ENCODE measurements at places on chromosomes 11 and 22.

- no peak for DNase-seq
Observed at GRCh38 chr11:73748300-73748699, 12.6 kb downstream of the RAB6A start.

DNA sequence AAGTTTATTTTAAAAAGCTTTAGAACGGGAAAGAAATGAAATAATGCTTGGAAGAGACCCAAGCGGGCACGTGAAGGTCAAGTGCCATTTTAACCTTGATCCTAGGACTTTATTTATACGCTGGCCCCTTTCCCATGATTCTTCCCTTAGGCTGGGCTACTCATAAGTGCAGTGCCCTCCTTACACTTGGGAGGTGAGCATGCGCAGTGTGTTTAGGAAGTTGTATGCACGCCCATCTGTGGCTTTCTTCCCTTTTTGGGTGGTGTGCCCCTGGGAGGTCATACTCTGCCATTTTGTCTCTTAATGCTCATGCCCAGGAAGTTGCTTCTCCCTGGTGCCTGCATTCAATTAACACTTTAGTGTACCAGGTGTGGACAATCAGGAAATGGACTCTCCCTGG is 239.7 kb downstream of the SWAP70 start:
- no peak for DNase-seq

- no peak for DNase-seq
Observed at GRCh38 chr22:35070451-35071093, 4.6 kb downstream of the ISX start.

DNA sequence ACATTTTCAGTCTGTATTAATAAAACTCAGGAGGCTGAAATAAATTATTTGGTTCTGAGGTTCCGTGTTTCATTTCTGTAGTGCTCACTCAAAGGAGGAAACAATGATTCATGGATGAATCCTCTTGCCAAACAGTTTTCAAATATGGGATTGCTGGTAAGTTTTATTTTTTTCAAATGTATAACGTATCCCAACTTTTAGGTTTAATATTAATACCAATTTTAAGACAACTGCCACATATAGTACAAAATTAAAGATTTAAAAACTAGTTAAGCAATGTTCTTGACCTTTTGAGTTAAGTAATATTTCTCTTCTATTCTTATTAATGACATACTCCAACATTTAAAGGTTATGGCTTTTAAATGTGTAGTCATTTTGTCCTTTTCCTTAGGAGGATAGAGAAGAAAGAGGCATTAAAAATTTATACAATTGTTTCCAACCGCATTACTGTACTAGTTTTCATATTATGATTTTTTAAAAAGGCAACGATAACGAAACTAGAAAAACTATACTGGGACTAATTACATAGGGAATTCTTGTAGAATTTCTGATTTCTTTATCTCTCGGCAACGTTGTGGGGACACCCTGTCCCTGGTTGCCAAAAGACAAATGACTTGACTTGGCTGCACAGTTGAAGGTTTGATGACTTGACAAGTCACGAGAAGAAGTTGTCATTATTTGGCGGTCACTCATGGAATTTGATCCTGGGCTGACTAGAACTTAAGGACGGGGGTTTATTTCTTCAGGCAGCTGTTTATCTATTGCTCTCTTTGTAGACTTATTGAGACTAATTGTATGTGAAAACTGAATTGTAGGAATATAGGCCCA is 69.1 kb upstream of the ADSL start:
- no peak for DNase-seq

- DNase-seq: no peak
Observed at GRCh38 chr11:34165786-34166555, 60.5 kb downstream of the NAT10 start.

GRCh38 chr11:11909727-11910126 is 68.0 kb downstream of the USP47 start:
- no peak for DNase-seq

- no peak for DNase-seq
Observed at GRCh38 chr11:128709402-128709801, 15.5 kb downstream of the FLI1 start.

DNA sequence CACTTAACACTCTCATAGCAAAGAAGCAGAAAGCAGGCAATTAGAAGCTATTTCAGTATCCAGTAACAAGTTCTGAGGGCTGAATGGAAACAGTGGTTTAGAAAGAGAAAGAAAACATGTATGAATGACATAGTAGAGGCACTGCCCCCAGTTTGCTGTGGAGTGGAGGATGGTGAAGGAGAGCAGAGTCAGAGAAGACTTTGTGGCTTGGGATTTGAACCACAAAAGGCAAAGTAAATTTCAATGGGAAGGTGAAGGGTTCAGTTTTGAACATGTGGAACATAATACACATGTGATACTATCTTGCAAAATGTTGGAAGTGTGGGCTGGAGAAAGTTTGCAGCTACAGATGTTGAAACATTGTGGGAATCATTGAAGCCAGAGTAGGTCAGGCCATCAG is 81.4 kb downstream of the SNX19 start:
- DNase-seq: no peak

GRCh38 chr22:24591286-24591830 is 1.5 kb downstream of the LRRC75B start:
- DNase-seq: no peak

DNA sequence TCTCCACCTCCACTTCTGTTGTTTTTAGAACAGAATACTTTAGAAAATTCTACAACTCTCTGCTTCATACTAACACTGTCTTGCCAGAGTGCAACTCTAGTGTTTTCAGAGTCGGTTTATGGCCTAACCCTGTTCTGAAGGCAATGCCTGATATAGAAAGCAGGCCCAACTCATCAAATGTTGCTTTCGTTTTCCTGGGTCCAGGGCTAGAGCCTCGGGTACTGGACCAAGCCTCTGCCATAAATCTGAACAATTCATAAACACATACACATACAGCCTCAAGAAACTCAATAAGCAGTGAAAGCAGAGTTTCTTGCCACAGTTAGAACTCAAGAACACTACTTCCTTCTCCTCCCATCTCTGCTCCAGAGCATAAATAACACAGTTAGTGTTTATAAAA is 9.8 kb downstream of the TMEM218 start:
- no peak for DNase-seq

- no peak for DNase-seq
Observed at GRCh38 chr11:83241291-83241946, 44.7 kb downstream of the CCDC90B start.

DNA sequence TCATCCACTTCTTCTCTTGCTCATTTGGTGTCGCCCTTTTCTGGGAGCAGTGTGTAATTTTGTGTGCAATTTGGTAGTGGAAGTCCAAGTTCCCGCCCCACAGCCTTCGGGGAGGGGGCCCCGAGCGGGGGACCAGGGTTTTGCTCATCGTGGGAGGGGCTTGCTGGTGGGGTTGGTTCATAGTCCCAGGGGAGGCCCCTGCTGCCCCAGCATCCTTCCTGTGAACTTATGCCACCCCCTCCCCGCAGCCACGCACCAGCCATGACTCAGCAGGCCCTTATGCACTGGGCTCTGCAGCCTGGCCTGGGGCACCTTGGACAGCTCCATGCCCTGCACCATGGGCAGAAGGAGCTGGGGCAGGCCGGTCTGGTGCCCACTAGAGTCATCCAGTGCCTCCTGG is 1183.6 kb downstream of the BRD1 start:
- DNase-seq: no peak

GRCh38 chr11:123166071-123166559 is 28.9 kb downstream of the CLMP start:
- no peak for DNase-seq

GRCh38 chr11:85086504-85087284 is 540.5 kb downstream of the DLG2 start:
- no peak for DNase-seq

GRCh38 chr11:35798983-35799382 is 136.4 kb downstream of the TRIM44 start:
- no peak for DNase-seq

DNA sequence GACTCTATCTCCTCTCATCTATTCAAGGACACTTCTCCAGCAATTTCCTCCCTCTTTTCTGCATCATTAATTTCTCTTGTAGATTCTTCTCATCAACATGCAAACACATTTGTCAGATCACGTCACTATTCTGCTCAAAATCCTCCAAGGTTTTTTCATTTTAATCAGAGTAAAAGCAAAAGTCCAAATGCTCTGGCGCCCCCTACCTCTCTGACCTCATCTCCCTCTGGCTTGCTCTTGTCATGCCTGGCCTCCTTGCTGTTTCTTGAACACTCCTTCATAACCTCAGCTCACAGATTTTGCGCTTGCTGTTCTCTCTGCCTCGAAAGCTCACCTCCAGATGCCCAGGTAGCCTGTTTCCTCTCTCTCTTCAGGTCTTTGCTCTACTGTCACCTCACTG is 22.4 kb downstream of the RTCB start:
- DNase-seq: no peak

DNA sequence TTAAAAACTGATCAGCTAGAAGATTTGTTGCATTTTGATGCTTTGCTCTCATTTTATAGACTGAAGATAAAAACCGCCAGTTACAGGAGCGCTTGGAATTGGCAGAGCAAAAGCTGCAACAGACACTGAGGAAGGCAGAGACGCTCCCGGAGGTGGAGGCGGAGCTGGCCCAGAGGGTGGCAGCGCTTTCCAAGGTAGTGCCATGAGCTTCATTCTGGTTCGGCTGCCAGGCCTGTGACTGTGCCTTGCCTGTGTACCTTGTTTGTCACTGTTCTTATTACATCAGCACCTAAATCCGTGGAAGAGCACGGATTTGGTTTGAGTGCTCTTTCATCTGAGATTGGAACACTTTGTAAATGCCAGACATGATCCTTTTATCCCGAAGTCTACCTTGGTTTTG is 61.4 kb downstream of the PPFIA1 start:
- DNase-seq: no peak

DNA sequence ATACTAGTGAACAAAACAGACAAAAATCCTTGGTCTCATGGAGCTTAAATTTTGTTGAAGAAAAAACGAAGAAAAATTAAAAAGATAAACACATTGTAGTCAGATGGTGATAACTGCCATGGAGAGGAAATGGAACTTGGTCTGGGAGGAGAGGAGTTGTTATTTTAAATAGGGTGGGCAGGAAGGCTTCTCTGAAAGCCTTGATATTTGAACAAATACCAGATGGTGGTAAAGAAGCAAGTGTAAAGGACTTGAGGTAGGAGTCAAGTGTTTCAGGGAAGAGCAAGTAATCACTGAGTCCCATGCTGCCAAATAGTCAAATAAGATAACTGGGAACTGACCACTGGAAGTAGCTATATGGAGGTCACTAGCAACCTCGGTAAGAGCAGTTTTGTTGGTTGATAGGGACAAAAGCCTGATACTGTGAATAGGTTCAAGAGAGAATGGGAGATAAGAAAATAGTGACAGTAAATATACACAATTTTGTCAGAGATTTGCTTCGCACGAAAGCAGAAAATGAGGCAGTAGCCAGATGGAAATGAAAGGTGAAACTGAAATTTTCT is 55.1 kb downstream of the SESN3 start:
- DNase-seq: no peak

GRCh38 chr11:1335811-1336761 is 26.7 kb upstream of the TOLLIP start:
- DNase-seq: peak; percentile 34

GRCh38 chr11:65646288-65646957 is 8.5 kb downstream of the SIPA1 start:
- no peak for DNase-seq

DNA sequence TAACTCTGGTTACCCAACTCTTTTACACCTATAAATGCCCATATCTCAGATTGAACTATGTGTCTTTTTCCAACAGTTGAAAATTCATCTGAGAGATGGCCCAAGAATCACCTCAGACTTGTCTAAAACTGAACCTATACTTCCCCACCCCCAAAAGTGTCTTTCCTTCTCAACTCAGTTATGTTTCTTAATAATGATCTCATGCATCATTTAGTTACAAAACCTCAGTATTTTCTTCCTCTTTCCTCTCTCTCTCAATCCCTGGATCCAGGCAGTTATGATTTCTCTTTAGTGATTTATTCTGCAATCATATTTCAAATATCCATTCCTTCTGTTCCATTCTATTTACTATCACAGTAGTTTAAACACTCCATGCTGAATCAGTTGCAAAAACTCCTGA is 32.3 kb upstream of the ADSL start:
- DNase-seq: no peak

DNA sequence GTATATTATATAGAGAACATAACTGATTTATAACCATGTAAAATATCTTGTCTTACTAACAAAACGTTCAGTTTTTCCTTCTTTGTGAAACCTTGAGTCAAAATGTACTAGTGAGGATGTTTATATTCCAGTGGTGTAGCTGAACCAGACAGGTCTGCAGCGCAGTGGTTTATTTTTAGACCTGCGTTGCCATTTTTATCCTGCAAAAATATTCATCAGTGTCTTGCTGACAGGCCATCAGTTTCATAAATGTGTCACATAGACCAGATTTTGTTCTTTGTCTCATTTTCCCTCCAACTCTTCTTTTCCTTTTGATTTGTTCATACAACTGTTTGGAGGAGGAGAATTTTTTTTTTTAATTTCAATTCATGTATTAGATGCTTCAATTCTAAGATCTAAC is 43.1 kb downstream of the HSD17B12 start:
- no peak for DNase-seq

DNA sequence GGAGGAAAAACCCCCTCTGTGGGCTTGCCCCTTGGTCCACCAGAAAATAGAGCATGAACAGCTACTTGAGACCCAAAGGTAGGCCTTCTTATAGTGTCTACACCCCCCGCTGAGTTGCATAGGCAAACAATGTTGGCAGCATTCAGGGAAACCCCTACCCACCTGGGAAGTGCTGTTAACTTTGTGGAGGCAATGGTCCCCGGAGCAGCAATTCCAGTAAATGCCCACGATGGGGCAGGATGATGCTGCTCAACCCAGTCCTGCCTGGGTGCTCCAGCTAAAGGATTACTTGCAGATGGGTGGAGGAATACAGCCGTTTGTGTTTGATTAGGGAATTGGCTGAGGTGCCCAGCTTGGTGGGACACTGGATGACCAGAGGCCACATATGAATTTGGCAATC is 381.3 kb upstream of the ANO5 start:
- no peak for DNase-seq

DNA sequence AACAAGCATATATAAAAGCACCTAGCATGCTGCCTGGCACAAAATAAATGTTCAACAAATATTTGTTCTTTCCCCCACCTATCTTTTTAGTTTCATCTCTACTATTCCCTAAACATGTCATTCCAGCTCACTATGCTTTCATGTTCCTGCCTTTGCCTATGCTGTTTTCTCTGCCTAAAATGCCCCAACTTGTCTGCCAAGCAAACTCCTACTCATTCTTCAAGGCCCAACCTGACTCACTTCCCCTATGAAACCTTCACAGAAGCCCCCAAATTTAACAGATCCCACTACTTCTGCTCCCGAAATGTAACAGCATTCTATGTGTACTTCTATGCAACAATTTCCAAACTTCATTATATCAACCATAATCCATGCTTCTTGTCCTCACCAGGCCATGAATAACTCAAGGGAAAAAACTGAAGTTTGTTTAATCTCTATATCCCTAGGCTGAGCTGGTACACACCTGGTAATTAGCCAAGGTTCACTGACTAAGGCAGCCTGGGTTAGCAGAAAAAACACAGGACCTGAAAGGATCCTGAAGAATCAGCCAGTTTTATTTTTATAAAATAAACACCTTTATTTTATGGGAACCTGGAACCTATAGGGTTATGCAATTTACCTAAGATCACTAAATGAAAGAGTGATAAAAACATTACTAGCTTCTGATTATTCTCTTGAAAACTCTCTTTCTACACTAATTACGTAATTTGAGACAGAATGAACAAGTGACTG is 72.2 kb downstream of the PAK1 start:
- DNase-seq: no peak

Measured in activated CD4-positive, alpha-beta T cell treated with anti-CD3 and anti-CD28 coated beads for 1 hour (primary cell).